Skeletal muscle cell (primary cell): ENCODE measurements at places on chromosomes 5 and 9.

DNA sequence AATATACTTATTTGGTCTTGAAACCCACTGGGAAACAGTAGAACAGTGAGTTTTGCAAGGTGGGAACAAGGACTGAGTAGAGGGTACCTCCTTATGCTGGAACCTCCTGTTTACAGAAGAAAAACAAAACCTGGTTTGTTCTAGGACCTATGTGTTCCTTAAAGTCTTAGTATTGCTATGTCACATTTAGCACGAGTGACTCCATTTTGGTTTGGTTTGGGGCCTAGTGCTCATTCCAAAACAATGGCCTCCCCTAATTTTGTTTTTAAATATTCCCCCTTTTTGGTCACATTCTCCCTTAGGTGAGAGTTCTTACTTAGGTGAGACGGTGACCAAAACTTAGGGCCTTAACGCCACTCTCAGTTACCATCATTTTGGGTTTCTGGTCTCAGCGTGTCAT, 6.2 kb upstream of the NANS start:
- no peak for DNase-seq

GRCh38 chr9:98488571-98489312, 220.0 kb downstream of the GABBR2 start:
- peak; percentile 90 for DNase-seq

- no peak for DNase-seq
These were observed 159.2 kb upstream of the ALDH1B1 start for GRCh38 chr9:38233343-38233742.

- DNase-seq: no peak
These were observed 276.2 kb downstream of the SYK start for GRCh38 chr9:91077624-91078368.

DNA sequence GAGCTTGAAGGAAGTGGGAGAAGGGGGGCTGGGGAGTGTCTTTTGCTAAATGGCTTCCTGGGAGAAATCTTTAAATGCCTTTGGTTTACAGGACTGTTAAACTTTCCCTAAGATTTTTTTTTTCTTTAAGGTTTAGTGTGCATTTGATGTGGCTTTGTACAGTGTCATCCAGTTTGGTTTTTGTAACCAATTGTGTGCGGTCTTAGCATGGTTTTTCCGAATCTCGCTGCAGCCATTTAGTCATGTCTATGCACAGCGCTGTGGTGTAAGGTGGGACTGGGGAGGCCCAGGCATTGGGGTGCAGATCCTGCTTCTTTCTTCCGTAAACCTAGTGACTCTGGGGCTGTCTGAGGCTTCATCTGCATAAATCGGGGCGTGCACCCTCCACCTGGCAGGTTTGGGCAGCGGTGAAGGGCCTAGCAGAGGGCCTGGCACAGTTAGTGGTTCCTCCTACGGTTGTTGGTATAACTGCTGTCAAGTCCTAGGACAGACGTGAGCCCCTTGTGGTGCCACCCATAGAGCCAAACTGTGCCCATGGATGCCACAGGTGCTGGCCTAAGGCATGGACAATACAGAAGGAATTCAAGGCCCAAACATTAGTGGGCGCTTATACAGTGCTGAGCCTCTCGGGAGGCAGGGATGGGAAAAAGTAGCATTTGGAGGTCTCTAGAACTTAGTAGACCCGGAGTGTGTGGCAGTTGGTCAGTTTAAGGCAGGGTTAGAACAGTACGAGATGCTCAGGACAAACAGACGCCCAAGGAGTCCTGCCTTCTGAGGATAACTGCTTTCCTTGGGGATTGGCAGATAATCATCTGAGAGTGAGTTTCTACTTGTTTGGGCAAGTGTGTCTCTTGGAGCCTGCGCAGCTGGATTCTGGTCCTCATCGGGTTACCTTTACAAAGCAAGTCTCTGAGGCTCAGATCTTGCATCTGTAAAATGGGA, 1.5 kb downstream of the PRRC2B start:
- DNase-seq: no peak

DNA sequence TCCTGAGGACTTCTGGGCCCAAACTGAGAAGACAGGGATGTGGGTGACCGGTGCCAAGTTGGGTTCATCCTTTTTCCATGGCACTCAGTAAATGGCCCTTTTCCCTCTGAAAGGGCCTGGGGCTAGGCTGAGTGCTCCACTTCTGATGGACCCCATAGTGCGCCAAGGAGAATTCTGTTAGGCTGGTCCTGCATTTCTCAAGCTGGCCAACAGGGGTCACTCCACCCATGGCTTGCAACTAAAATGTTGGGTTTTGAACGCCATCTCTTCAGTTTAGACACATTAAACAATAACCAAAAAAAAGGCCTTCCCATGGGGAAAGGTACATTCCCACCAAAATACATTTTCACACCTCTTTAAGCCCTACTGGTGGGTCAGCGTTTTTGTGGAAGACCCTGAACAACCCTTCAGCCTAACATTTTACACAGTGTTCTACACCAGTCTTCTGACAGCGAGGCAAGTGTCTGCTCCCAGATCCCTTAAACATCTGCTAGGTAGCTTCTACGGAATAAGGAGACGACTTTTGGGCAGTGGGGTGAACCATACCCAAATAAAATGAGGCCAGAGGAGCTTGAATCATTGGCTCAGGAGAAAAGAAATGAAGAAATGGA, 27.3 kb downstream of the CNTFR start:
- DNase-seq: no peak

DNA sequence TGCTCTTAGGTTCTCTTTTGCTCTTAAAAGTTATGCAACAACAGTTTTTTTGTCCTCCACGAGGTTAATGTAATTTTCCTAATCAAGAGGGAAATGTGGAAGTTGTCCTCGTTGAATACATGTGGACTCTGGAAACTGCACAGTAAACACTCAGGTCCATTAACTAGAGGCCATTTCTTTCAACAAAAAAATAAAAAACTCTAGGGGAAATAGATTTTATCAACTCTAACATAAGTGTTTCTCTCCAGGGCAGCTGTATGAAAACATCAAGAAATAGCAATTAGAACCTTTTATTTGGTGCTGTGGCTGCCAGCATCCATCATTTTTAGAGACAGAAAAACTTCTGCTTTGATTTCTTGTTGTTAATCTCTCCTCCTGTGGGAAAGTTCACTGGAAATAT, 288.6 kb downstream of the ICE1 start:
- no peak for DNase-seq

DNA sequence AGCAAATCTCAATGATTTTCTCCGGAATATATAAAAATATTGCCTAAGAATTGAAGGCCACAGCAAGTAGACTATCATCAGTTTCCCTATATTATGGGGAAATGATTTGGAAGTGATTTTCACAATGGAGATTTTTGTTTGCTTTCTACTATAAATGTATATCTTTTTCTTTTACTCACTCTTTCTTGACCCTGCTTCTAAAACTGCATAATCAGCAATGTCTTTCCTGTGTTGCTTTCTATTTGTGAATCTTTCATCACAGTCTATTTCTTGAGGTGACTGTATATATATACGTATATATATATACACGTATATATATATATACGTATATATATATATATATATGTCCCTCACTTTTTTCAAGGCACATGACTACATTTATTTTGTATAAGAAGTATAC, 622.6 kb downstream of the DTWD2 start:
- no peak for DNase-seq

DNA sequence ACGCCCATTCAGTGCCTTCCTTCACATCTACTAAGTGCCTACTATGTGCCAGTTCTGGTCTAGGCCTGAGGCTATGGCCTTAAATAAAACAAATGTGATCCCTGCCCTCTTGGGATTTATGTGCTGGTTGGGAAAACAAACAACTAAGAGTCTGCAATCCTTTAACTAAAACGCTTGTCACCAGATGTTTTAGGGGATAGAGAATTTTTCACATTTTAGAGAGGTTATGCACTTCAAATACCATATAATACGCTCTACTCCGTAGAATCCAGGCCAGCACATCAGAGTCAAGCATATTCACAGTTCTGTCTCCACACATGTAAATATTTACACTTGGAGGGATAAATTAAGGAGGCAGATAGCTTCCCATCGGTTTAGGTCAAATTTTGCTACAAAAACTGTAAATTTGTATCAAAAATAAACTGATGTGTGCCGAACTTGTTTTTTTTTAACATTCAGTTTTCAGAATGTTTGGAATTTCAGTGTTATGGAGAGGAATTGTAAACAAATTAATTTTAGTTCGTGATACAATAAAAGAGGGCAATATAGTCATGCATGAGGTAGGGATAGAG, 22.0 kb upstream of the ADRA1B start:
- DNase-seq: no peak

DNA sequence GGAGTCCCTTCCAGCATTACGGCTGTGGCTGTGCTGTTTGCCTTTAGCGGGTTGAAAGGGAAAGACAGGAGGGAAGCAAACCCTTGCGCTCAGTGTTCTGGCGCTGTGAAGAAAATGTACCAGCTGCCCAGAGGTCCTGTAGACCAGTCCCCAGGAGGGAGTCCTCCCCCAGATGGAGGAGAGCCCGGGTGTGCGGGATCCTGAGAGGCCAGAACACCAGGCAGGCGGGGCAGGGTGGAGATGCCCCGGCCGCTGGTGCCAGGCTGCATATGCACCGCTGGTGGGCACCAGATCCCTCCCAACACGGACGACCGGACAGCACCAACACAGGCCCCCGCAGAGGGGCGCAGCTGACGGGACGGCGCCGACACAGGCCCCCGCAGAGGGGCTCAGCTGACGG, 37.2 kb upstream of the SLC9A3 start:
- no peak for DNase-seq

DNA sequence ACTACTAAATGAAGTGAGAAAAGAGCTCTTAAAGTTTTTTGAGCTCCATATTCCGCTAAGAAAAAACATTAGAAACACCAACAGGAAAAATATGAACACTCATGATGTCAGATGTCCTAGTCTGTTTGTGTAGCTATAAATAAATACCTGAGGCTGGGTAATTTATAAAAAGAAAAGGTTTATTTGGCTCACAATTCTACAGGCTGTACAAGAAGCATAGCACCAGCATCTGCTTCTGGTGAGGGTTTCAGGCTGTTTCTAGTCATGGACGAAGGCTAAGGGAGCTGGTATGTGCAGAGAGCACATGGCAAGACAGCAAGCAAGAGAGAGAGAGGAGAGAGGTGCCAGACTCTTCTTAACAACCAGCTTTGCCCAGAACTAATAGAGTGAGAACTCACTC, 186.2 kb downstream of the PLK2 start:
- no peak for DNase-seq

DNA sequence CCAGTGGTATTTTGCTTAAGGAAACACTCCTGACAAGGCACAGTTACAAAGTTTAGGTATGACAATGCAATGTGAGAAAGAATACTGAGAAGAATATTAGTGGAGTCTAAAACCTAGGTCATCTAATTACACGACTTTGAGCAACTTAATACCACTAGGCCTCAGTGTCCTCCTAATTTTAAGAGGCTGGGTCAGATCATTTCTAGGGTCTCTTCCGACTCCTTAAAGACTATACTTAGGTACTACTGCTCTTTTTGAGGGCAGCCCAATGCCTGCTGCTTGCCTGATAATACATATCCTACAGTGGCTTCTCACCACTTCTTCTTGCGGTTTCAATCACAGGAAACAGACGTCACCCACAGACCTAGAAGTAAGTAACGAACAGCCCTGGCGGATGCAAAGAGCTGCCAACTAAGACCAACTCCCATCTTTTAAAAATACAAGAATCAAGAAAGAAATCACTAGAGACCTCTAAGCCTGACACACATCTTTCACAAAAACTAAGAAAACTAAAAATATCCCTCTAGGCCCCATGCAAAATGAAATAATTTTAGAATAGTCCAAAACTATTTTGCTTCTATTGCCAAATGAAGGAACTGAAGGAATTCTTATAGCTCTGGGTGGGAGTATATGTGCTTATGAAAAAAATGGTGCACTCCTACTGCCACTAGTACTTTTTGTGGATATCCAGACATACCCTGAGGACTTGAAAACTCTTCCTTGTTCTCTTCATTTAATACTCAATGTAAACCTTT, 13.1 kb downstream of the DIAPH1 start:
- no peak for DNase-seq

GRCh38 chr5:120092649-120093048, 371.5 kb upstream of the PRR16 start:
- DNase-seq: no peak

GRCh38 chr5:134920848-134921575, 16.1 kb downstream of the PCBD2 start:
- DNase-seq: no peak

DNA sequence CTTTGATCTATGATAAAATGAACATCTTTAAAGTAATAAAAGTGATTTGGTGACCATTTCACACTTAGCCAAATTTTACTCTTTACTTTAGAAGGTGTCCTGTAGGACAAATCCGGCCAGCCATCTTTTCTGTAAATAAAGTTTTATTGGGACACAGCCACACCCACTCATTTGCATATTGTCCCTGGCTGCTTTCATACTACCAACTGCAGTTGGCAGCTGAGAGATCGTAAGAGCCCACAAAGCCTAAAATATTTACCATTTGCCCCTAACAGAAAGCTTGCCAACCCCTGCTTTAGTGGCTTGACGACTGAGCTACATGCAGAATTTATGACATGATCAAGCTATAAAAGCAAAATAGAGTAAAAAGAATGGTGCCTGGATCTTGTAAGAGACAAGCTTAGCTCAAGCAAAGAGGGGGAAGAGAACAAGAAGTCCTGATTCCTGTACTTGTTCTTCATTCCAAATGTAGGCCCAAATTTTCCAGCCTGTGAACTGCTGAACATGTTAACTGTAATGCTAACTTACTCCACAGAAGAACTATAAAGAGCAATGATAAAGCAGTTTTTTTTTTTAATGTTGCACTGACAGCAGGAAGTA, 7.4 kb upstream of the FBXO10 start:
- DNase-seq: no peak

GRCh38 chr5:109701792-109702191, 12.1 kb downstream of the MAN2A1 start:
- no peak for DNase-seq

GRCh38 chr9:76827296-76828080, 63.2 kb downstream of the PCA3 start:
- no peak for DNase-seq

GRCh38 chr5:97142521-97143254, at the start of gene LIX1:
Gene LIX1, minus strand, starts transcription at chr5:97142611. Its CDS starts 35 bp downstream, at chr5:97142576.
- peak; percentile 22 for DNase-seq

DNA sequence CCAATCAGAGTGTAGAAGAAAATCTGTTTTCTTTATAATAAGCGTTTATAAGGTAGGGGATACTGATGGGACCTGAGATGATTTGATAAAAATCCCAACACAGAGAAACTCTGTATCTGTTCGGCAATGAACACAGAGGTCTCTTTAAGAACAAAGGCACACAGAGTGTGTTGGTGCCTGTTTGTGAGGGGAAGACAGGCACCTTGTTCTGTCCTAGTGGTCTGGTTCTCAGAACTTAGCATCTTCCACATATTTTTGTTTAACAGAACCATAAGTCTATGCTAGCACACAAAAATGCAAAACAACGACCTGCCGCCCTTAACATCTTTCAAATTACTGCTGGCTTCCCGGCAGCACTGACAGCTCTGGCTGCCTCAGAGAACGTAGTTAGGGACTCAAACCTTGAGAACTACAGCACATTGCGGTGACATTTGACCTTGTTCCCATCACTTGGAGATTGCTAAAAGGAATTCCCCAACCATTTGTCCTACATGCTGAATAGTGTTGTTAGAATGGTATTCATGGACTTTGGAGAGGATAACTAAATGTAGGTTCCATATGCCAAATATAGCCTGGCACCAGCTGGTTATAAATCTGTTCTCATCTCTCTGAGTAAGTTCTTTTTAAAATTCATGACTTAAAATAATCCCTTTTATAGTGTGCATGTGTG, 871.7 kb upstream of the TYRP1 start:
- no peak for DNase-seq
